ENCODE measurements at places on chromosomes 1 and 21. TPM values are rescaled to one million over a fixed set of nuclear protein-coding genes. Genes with fewer than 3 reads are reported as not detected.

Gene RAB42
- not detected for total RNA-seq

Gene MCM3AP
- 180 TPM for total RNA-seq

Gene CELA3B
- not detected for total RNA-seq

Gene WLS
- not detected for total RNA-seq

Gene ZBTB8A
- total RNA-seq, result 0.17 TPM

Gene SELP
- total RNA-seq, result 0.87 TPM

Gene GBP6
- 0.12 TPM for total RNA-seq

Gene VWA5B1
- total RNA-seq, result not detected

Gene ACTL8
- total RNA-seq, result not detected

Gene LCE1E
- not detected for total RNA-seq

Gene FCAMR
- not detected for total RNA-seq

Gene FAM72C
- not detected for total RNA-seq

Gene KRTAP21-2
- total RNA-seq, result not detected

Gene XCL2
- not detected for total RNA-seq

Gene OVAAL
- not detected for total RNA-seq

Gene GCSAML
- not detected for total RNA-seq

Gene PINK1
- 15.3 TPM for total RNA-seq

Gene NID1
- not detected for total RNA-seq

Gene S100A4
- 62.7 TPM for total RNA-seq

Gene MROH9
- total RNA-seq, result not detected

Gene CAMK2N1
- 6.0 TPM for total RNA-seq

Gene SYTL1
- 159 TPM for total RNA-seq

Gene NCAM2
- total RNA-seq, result not detected

Gene KCNQ4
- 0.34 TPM for total RNA-seq

Gene TFAP2E
- total RNA-seq, result 4.5 TPM

Gene ABCA4
- total RNA-seq, result not detected

Gene RAP1GAP
- total RNA-seq, result 0.07 TPM

Gene KCNA3
- total RNA-seq, result 60.0 TPM

Gene TDRD5
- total RNA-seq, result not detected

Gene IFI6
- 12.7 TPM for total RNA-seq

Gene CDCA8
- 1.3 TPM for total RNA-seq

Gene SLC1A7
- not detected for total RNA-seq

Gene LCA5L
- 0.62 TPM for total RNA-seq

Gene CELA3A
- total RNA-seq, result not detected

Gene HLX
- 7.7 TPM for total RNA-seq

Gene TSPAN1
- not detected for total RNA-seq

Data from B cell (primary cell).